ENCODE measurements at places on chromosomes 3 and 15. TPM values are rescaled to one million over a fixed set of nuclear protein-coding genes. Genes with fewer than 3 reads are reported as not detected.

DNA sequence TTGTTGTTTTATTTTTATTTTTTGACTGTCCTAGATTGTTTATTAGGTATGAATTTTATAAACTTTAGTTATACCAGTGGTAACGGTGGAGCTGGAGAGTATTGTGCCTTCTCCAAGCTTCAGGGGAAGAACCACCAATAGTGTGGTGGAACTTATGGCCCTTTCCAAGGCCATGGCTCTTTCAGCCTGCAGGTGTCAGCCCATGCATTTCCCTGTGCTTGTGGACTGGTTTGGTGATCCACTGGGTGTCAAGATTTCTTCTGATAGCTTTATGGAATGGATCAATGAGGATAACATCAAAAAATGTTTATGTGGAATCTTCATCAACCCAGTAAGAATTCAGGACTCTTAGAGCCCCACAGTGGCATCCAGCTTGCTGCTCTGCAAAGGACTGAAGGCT lies 19.2 kb upstream of the SCAMP5 start:
- no peaks in the 10 kb centered on the region for H3K27me3 ChIP-seq

GRCh38 chr15:69557707-69558409 lies 105.2 kb downstream of the RPLP1 start:
- no peaks in the 10 kb centered on the region for H3K36me3 ChIP-seq
- no peak for DNase-seq
- H3K27me3 ChIP-seq = no peaks in the 10 kb centered on the region
- no peaks in the 10 kb centered on the region for H3K4me1 ChIP-seq
- H3K27ac ChIP-seq = no peak overlapping the region
- H3K4me3 ChIP-seq = no peak overlapping the region

- H3K4me1 ChIP-seq = peaks cover 37% of the 10 kb centered on the region
- H3K36me3 ChIP-seq = no peaks in the 10 kb centered on the region
- H3K4me3 ChIP-seq = peak overlapping the region; percentile 16
- DNase-seq = no peak
Measured at GRCh38 chr15:99565049-99565298, 810 bp upstream of the MEF2A start.

GRCh38 chr3:170862618-170863374 lies 7.2 kb downstream of the RPL22L1 start:
- DNase-seq = no peak
- peaks cover 6% of the 10 kb centered on the region for H3K36me3 ChIP-seq
- H3K4me3 ChIP-seq = no peak overlapping the region

DNA sequence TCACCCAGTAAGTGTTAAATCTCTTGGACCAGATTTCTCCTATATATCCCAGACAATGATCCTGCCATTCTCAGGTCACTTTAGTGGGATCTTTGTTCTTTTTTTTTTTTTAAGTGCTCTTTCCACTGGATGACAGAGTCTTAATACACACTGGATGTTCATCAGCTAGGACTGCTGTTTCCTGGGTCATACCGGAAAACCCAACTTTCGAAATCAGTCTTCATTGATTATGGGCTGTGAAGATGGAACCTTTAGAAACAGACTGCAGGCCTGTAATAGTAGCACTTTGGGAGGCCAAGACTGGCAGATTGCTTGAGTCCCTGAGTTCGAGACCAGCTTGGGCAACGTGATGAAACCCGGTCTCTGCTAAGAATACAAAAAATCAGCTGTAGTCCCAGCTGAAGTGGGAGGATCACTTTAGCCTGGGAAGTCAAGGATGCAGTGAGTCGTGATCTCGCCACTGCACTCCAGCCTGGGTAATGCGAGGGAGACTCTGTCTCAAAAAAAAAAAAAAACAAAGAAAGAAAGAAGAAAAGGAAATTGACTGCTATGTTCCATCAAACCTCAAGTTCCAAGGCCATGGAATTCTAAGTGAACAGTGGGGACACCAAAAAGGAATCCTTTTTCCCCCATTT lies 2.3 kb downstream of the EOGT start:
- no peak for DNase-seq
- H3K4me3 ChIP-seq = no peak overlapping the region
- peak overlapping the region; percentile 99 for H3K27ac ChIP-seq

GRCh38 chr15:61598655-61599054 lies 369.6 kb upstream of the RORA start:
- no peak overlapping the region for H3K27ac ChIP-seq
- H3K36me3 ChIP-seq = no peaks in the 10 kb centered on the region
- no peaks in the 10 kb centered on the region for H3K27me3 ChIP-seq
- no peak for DNase-seq

Gene KNG1
- total RNA-seq = not detected

Gene HMG20A
- total RNA-seq = 24.2 TPM

Gene CCR1
- total RNA-seq = 8.2 TPM

Gene TNFAIP8L3
- total RNA-seq = 11.6 TPM

Gene LTK
- not detected for total RNA-seq

Gene OXTR
- total RNA-seq = 0.36 TPM

Gene ZBTB47
- 34.9 TPM for total RNA-seq
